ENCODE measurements at places on chromosomes 11 and 22.

GRCh38 chr11:521177-521688 lies 14.1 kb downstream of the HRAS start:
- no peak for DNase-seq

DNA sequence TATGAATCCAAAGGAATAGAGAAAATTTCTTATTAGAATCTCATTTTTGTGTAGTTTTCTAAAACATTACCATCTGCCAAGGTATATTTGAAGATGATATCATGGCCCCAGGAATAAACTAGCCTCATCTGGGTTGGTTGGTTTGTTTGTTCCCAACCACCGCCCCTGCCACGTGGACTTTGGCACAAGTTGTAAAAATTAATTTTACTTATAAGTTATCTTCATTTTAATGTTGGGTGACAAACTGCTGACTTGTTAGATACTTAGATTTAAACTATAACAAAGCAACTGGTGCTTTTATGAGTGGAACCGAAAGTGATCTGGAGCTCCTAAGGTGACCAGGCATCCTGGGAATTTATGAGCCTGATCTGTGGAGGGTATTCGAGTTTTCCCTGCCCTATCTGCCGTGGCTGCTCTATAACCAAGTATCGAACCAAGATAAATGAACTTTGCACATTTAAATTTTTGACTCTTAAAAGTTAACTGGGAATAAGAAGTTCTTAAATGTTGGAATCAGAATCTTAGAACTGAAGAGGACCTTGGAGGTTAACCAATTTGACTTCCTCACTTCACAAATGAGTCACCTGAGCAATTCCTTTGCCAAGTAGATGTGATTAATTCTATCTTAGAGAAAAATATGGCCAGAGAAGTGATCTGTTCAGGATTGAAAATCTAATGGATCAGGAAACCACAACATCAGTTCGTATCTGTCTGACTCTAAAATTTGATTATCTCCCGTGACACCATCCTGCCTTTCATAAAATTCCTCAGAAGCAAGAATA lies 129.1 kb upstream of the ARHGAP42 start:
- no peak for DNase-seq

- DNase-seq: no peak
Measured at GRCh38 chr11:16526947-16527346, 170.6 kb upstream of the SOX6 start.

DNA sequence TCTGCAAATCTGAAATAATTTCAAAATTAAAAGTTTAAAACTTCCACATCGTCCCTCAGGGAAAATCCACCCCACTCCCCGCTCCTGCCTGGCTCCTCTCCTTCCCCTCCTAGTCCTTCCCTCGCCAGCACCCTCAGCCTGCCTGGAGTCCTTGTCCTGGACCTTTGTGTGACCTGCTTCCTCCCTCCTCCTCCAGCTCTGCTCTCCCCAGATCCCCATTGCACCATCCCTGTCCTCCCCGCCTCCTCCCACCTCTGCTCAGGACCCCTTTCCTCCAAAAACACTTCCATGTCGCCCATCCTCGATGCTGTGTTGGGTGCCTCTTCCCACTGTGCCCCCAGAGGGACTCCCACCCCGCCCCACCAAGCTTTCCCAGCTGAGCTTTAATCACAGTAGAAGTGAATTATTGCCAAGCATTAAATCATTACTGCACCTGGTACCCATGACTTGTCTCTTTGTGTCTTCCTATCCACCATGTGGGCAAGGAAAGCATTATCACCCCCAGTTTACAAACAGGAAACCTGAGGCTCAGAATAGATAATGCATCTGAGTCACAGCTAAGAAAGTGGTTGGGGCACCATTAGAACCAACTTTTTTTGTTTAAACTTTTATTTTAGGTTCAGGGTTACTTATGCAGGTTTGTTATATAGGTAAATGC lies 2.4 kb upstream of the ZP1 start:
- peak; percentile 1 for DNase-seq

DNA sequence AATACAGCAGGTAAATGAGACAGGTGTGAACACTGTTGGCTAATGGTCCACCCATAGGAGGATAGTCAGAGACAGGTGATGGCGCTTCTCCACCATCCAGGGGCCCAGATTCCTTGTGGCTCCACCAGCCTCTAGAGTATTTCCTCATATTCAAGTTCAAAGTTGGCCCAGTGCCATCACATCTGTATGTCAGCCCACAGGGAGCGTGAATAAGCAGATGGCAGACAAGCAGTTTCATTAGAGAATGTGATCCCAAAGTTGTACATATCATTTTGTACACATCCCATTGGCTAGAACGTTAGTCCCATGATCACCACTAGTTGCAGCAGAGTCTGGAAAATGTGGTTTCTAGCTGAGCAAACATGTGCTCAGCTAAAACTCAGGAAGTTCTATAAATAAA lies 11.0 kb upstream of the CWF19L2 start:
- DNase-seq: no peak

GRCh38 chr11:748007-748359 lies 719 bp downstream of the TALDO1 start:
- DNase-seq: peak; percentile 24

DNA sequence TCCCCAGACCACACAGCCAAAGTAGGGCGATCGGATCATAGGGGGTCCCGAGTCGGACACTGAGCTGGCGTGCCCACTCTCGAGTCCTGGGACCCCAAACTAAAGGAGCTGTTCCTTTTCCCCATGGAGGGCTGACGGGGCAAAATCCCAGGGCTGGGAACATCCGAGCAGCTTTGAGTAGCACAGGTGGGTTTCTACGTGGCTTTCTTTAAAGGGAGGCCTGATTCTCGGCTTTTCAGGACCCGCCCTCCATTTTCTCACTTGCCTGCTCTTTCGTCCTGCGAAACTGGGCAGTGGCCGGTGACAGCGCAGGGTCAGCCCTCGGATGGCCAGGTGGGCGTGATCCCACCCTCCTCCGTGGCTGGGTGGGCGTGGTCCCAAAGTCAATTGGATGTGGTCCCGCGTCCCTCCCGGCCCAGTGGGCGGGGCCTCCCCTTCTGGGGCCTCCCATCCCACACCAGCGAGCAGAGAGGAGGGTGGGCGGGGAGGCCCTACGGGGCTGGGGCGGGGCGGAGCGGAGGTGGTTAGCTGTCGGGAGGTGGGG lies 17.5 kb upstream of the TXNRD2 start:
- no peak for DNase-seq

- no peak for DNase-seq
Measured at GRCh38 chr11:111379602-111380136, 594 bp upstream of the POU2AF1 start.

DNA sequence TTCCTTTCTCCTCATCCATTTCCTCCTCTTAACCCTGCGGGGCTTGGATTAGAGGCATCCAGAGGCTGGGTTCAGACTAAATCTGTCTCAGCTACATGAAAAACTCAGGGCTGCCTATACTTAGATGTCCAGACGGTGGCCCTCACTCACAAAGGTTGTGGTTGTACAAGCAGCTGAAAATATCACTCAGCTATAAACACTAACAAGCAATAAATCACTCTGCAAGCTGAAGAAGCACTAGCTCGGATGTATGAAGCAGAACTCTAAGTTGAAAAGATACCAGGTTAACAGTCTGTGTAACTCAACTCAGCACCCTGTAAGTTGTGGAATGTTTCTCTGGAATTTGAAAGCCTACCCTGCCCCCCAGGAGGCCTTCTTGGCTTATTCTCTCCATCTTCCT lies 82.9 kb downstream of the EXT2 start:
- no peak for DNase-seq

GRCh38 chr11:102410382-102410784 lies 42.2 kb downstream of the TMEM123 start:
- DNase-seq: no peak

- peak; percentile 20 for DNase-seq
Measured at GRCh38 chr22:46462726-46463371, 74.6 kb downstream of the CELSR1 start.

- DNase-seq: no peak
Measured at GRCh38 chr11:71222318-71223080, 29.9 kb downstream of the SHANK2 start.

DNA sequence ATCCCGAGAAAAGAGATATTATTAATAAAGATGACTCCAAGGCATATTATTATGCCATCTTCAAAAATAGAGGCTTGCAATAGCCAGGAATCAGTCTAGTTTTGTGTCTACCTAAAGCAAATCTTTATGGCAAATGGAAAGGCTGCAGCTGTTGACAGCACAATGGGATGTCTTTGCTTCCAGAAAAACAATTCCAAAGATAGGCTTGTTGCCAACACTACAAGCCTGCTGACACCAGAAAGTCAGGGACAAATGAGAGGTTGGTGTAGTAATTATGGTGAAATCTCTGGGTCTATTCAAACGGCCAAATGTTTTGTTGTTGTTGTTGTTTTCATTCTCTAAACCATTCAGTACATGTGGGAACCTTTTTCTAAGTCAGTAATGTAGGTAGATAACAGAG lies 101.8 kb downstream of the LUZP2 start:
- DNase-seq: no peak

- no peak for DNase-seq
Measured at GRCh38 chr11:11346303-11346702, 6.7 kb downstream of the CSNK2A3 start.

GRCh38 chr11:134536219-134536618 lies 124.2 kb upstream of the B3GAT1 start:
- no peak for DNase-seq

DNA sequence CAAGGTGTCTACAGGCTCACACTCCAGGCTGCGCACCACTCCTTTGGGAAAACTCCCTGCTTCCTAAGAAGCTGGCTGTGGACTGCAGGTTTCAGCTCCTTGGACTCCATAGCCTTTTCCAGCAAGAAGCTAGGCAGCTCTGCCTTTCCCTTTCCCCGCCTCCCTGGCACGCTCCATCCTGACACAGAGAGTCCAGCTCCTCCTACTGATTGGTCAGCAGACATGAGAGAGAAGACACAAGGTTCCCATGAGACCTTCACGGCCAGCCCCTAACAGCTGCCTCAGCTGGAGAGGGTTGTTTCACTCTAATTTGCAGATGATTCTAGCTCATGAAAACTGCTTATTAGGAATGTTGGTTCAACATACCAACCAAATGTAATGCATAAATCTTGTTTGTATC lies 27.6 kb downstream of the TENM4 start:
- peak; percentile 13 for DNase-seq

DNA sequence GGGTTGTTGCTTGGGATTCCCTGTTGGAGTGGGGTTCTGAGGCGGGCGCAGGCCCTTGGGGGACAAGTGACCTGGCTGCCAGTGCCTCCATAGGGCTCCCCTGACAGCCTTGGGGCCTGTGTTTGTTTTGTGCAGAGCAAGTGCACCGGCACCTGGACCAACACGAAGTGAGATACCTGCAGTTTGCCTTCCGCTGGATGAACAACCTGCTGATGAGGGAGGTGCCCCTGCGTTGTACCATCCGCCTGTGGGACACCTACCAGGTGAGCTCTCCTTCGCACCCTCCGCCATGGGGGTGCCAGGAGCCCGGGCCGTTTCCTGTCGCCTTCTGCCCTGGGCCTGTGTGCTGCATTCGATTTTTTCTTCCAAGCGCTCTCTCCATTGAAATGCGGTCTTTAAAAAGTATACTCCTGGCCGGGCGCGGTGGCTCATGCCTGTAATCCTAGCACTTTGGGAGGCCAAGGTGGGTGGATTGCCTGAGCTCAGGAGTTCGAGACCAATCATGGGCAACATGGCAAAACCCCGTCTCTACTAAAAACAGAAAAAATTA lies 274.6 kb downstream of the TBC1D22A start:
- DNase-seq: no peak
